ENCODE measurements at places on chromosomes 1 and 21.

GRCh38 chr1:234955107-234955731 lies 173.4 kb downstream of the TOMM20 start:
- peak; percentile 47 for DNase-seq

DNA sequence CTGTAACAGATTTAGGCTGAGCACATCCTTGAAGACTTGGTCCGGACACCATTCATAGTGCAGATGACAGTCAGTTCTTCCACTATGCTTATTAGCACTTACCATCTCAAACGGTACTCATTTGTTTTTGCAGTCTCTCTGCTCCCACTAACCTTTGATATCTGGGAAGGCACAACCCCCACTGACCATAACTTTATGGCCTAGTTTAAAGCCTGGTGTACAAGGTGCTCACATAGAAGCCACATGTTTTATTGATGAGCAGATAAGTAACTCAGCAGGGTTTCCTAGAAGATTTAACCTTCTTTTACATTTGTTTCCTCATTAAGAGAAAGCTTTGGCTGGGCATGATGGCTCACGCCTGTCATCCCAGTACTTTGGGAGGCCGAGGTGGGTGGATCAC lies 119.3 kb upstream of the MAGI3 start:
- DNase-seq: no peak

DNA sequence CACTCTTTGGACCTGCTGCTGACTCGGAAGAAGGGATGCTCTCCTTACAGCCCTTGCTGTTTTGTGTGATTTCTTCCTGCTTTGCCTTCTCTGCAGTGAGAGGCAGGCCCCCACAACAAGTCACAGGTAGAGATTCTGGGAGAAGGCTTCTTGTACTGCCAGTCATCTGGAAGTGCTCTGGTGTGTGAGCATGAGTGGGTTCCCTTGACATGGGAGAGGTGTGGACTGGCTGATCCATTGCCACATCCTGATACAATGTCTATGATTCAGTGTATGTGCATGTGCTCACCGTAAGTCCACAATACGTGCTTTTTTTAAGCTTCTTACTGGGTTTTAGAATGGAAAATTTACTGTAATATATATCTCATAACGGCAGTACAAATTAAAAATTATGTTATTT lies 46.0 kb upstream of the PLA2G4A start:
- DNase-seq: no peak

GRCh38 chr1:11530731-11531311 lies 51.9 kb downstream of the DISP3 start:
- no peak for DNase-seq

GRCh38 chr1:55127827-55128343 lies 87.3 kb downstream of the USP24 start:
- no peak for DNase-seq

All from cerebellar cortex (tissue), 1 donor.